ENCODE measurements at places on chromosomes 7 and 10. TPM values are rescaled to one million over a fixed set of nuclear protein-coding genes. Genes with fewer than 3 reads are reported as not detected.

GRCh38 chr7:19663816-19664462 lies 44.9 kb downstream of the POLR1F start:
- DNase-seq = no peak

- DNase-seq = no peak
Observed at GRCh38 chr10:104322416-104322782, 15.9 kb downstream of the ITPRIP start.

DNA sequence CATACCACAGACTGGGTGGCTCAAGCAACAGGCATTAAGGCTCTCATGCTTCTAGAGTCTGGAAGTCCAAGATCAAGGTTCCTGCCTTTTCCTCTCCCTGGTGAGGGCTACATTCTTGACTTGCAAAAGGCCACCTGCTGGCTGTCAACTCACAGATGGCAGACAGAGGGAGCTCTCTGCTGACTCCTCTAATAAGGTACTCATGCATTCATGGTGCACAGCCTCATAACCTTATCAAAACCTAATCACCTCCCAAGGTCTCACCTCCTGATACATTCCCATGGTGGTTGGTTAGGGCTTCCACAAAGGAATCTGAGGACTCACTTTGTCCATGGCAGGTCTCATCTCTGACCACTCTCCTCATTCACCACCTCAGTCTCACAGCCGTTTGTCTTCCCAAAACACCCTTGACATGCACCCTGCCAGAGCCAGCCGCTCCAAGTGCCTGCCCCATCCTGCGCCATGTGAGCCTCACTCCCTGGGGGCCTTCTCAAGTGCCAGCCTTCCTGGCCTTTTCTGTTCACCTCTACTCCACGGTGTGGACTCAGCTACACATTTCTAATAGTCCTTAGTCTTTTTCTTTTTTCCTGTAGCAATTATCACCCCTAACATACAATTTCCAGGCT lies 400.3 kb upstream of the ADARB2 start:
- DNase-seq = no peak

CTAGE4 gene
- total RNA-seq = 0.55 TPM

MYH16 gene
- total RNA-seq = not detected

All from neural crest cell (in vitro differentiated cells).